CD4-positive, alpha-beta T cell treated with Interleukin-1 beta for 1 hour (primary cell): ENCODE measurements at places on chromosomes 1 and 21.

GRCh38 chr1:65150583-65151263, 2.7 kb downstream of the AK4 start:
- DNase-seq: no peak

- DNase-seq: peak; percentile 79
These were observed 36.9 kb downstream of the EIF2D start for GRCh38 chr1:206575165-206575893.

GRCh38 chr1:195964516-195964915, 643.7 kb downstream of the KCNT2 start:
- DNase-seq: no peak

GRCh38 chr1:230542054-230542453, 100.2 kb upstream of the COG2 start:
- no peak for DNase-seq

DNA sequence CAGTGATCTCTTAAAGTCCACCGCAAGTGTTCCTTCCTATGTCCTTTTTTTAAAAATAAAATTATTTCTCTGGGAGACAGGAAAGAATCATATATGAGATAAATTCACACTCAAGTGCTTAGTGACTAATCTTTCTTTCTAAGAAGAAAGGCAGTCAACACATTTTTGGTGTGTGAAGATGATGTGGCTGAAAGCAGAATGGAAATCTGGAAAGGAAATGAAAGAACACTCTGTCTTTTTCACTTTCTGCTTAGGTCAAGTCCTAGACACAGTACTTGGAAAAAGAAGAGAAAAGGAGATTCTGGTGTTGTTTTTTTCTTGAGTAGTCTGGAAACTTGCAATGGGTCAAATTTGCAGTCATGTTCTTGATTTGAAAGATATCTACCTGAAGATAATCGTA, 45.5 kb upstream of the PRRX1 start:
- no peak for DNase-seq
